Fibroblast of lung (primary cell): ENCODE measurements at places on chromosomes 13 and 19.

DNA sequence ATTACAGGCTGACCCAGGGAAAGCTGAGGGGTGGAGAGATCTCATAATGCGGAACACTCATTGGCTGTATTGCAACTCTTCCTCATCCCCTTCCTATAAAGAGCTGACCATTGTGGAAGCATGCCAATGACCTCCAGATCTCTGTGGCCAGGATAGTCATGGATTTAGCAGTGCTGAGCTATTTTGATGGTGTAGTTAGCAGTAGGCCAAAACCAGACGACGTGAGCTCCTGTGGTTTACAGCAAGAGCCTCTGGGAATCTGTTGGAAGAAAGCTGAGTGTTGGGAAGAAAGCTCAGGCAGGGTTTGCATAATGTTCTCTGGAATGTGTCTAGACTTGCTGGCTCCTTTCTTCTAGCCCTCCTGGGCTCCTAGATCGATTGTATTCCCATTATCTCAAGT lies 187.5 kb upstream of the GPC6 start:
- DNase-seq: peak; percentile 96

DNA sequence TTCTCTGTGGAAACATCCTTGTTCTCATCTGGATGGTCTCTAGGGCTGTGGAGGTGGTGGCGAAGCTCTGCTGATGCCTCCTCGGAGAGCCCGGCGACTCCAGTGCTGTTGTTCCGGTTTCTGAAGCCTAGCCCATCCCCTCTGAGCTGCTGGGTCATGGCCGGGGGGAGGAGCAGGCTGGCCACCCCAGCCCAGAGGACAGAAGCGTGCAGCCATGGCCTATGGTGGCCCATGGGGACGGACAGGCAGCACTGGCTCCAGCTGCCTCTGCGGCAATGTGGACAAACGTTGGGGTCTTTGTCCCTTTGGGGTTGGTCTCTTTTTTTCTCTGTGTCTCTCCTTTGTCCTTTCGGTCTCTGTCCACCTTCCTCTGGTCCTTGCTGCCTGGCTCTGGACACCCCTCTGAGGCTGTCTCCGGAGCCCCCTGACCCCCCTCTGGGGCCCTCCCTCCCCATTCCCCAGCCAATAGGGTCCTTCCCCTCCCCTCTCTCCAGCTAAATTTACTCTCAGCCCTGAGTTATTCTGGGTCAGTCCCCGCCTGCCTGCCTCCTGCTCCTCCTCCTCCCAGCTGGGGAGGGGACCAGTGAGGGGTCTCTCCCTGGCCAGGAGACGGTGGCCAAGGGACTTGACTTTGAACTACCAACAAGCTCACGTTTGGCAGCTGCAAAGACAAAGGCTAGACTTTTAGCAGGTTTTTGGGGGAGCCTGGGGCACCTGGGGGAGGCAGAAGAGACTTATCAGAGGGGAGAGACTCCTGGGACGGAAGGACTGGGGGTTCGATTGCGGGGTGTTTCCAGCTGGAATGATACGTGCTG lies at the start of gene HRC:
TSS of gene HRC (minus strand) at position 392 of the 815 bp plus-strand sequence. CDS start at position 233, 159 bp downstream.
- no peak for DNase-seq

- peak; percentile 97 for DNase-seq
Observed at GRCh38 chr13:33125821-33126570, 109.8 kb downstream of the KL start.

DNA sequence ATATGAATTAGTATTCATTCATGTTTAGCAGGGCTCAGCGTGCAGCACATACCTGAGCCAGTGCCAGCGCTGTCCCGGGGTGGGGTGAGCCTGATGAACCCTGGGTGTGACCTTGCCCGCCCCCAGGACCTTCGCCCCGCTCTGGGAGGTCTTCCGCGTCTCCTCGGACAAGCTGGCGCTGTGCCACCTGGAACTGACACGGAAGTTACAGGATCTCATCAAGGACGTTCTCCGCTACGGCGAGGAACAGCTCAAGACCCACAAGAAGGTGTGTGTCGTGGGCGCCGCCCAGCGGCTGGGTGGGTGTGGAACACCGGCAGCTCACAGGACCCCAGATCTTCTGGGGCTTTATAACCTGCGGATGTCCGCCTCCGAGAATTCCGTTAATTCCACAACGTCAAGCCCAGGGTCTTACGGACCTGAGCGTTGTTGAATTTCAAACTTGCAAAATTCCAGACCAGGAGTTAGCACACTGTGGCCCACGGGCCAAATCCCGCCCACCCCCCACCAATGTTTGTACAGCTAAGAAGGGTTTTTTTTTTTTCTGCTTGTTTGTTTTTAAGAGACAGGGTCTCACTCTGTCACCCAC lies 15.4 kb downstream of the FCHO1 start:
- DNase-seq: peak; percentile 79

GRCh38 chr19:3115916-3116602 lies 19.8 kb upstream of the GNA15 start:
- peak; percentile 28 for DNase-seq

GRCh38 chr13:78689011-78689410 lies 30.1 kb upstream of the OBI1 start:
- no peak for DNase-seq

GRCh38 chr19:39325778-39326665 lies 5.4 kb upstream of the LRFN1 start:
- DNase-seq: peak; percentile 15

- DNase-seq: peak; percentile 78
Observed at GRCh38 chr19:33472691-33473652, 48.6 kb downstream of the PEPD start.

DNA sequence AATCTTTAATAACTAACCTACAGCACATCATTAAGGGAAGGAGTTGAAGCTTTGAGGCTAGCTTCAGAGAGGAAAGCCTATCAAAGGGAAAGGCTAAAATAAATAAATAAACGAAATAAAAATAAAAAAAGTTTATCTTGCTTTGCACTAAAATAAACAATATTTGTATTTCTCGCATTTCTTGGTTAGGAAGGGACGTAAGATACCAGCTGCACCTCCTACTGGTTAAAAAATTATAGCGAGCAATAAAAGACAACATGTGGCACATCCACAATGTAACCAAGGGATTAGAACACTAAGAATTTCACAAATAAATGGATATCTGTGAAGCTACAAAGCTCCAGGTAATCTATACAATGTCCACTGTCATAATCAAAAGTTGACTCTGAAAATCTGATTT lies 194.5 kb downstream of the DACH1 start:
- peak; percentile 42 for DNase-seq

DNA sequence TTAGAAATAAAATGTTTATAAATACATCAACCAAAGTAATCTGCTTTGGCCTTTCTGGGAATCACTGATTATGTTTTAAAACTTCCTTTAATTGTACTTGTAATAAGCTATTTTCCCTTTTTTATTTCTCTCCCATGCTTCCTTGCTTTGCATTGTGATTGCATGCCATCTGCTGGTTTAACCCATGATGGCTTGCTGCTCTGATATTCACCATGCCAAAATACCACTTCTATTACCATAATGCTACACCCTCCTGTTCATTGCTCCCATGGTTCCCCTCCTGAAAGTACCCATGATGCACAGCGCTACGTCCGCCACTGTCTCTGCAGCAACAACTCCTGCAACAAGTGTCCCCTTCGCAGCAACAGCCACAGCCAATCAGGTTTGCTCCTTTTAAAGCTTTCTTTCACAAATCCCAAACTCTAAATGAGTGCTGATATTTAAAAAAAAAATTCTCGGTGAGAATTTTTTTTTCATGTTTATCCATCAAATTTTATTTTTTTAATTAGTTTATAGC lies 67.7 kb upstream of the RAP2A start:
- no peak for DNase-seq

DNA sequence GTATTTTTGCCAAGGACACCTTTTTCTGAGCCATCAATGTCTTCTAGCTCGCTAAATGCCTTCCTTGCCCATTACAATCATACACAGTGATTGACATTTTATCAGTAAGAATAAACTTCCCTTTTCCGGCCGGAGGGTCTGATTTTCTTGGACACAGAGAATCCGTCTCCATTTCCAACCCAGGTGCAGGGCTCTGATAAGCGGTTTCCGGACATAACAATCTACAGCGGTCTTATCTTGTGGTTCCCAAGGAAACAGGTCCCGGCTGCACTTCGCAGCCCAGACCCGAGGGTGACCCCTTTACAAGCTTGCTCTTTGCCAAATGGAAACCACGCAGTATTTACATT lies 5.1 kb upstream of the ZNF77 start:
- DNase-seq: peak; percentile 63

DNA sequence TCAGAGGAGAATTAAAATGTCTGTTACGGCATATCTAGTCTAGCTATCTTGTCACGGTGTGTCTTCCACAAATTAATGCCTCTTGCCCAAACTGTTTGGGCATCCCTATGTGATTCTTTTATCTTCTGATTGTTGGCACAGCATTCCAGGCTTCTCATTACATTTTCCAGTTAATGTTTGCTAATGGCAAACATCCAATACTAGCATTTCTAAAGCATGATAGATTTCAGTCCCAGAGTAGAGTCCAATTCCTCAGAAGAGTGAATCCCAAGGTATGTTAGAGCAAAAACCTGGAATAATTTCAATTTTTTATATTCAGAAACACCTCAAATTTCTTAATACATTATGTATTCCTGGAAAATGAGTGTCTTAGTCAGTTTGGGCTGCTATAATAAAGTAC lies 684.5 kb upstream of the SLITRK1 start:
- DNase-seq: no peak

GRCh38 chr13:76036176-76036575 lies 400.0 kb downstream of the LMO7 start:
- DNase-seq: no peak

- DNase-seq: no peak
Observed at GRCh38 chr19:47761566-47761965, 16.2 kb downstream of the NOP53 start.

- DNase-seq: no peak
Observed at GRCh38 chr13:80173224-80173623, 167.7 kb downstream of the SPRY2 start.

GRCh38 chr19:33374236-33374714 lies 766 bp downstream of the CEBPG start:
- peak; percentile 20 for DNase-seq

DNA sequence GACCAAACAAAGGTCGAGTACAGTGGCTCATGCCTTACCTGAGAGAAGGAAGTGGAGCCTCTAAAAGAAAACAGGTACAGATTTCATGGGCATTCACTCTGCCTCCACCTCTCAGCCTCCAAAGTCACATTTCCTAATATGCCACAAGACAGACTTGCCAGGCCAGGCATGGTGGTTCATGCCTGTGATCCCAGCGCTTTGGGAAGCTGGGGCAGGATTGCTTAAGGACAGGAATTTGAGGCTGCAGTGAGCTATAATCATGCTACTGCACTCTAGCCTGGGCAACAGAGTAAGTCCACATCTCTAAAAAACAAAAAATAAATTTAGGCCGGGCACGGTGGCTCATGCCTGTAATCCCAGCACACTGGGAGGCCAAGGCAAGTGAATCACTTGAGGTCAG lies 10.9 kb upstream of the DNMT1 start:
- no peak for DNase-seq

DNA sequence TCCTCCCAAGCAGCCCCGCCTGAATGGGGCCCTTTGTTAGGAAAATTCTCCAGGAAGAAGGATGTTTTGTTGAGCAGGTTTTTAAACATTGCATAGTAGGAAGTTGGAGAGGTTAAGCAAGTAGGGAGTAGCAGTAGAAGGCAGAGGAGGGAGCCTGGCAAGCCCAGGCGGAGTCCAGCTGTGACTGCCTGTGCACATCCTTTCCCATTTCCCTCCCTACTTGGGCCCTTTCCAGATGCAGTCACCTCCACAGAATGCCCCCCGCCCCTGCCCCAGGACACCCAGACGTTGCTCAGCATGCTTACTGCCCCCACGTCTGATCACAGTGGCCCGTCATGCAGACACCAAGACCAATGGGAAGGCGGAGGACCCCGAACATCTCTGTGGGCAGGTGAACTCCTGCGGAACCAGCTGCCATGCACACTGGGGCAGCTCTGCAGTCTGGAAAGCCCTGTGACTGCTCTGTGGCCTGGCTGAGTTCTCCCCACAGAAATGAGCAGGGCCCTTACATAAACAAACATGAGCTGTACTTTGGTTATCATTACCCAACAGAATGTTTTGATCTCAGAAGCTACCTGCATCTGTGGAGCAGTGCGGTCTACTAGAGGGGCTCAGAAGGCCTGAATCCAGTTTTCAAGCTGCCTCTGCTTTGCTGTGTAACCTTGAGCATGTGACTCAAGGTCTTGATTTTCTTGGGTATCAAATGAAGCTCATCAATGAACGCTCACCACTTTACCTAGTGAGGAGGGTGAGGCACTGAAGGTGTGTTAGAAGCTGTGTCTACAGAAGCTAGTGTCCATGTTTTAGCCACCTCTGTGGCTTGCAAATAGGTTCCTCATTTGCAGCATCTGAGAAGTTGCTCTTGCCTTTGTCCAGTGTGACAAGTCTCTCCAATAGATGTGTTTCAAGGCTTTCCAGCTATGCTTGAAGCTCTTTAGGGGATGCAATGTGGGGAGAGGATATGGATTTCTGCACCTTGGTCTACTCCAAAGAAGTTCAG lies 84.2 kb downstream of the TNFRSF19 start:
- peak; percentile 81 for DNase-seq

DNA sequence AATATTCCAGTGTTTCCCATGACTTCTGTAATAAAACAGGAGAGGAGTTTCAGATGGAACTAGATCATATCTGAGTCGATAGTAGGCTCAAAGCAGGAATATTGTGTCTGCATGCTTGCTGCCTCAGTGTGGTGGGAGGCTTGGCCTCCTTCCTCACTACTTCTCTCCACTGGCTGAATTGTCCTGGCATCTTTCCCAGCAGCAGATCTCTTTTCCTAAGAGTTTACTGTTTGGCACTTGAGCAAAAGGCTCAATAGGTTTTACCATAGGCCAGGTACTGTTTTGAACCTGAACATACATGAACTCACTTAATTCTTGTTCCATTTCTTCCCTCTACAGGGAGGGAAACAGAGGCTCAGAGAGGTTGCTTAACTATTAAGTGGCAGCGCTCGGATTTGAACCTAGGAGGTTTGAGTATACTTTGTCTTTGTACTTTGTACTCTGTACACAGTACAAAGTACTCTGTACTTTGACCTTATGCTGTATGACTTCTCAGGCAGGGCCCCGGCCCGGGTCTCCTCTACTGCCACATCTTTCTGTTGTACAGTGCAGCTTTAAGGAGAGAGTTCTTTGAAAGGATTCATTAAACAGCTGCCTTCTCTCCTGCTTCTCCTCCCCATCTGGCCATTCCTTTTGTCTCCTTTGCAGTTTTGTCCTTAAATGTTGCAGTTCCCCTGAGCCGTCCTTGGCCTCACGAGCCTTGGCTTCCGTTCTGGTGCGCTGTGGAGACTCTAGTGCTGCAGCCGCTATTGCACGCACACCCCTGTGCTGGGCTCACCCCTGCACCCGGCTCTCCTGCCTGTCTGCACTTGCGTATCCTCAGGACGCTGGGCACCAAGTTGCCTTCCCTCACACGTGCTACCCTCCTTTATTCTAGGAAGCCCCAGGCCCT lies 8.1 kb downstream of the B3GLCT start:
- DNase-seq: peak; percentile 76

DNA sequence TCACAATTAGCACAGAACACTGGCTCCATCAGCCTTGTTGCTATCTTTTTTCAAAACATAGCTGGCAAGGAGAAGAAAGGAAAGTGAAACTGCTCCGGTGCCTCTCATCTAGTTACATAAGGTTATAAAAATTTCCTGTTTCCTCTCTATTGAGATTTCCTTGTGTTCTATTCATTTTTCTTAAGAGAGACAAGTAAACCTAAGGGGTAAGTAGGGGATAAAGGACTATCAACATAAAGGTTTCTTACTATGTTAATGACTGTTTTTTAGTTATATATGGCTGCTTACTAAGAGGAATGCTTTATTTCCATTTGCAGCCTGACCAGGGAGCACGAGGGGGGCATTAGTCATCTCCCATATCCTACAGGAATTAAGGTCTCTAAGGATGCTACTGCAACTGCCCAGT lies 73.2 kb upstream of the MLNR start:
- peak; percentile 69 for DNase-seq

GRCh38 chr19:46678110-46678732 lies 17.2 kb upstream of the DACT3 start:
- DNase-seq: no peak
